ENCODE measurements at places on chromosomes 3 and 15.

- DNase-seq: peak; percentile 44
Observed at GRCh38 chr3:69665026-69665737, 74.1 kb upstream of the MITF start.

- no peak for DNase-seq
Observed at GRCh38 chr15:35852818-35853624, 307.1 kb upstream of the DPH6 start.

GRCh38 chr3:18417904-18418572, 7.1 kb downstream of the SATB1 start:
- DNase-seq: no peak

DNA sequence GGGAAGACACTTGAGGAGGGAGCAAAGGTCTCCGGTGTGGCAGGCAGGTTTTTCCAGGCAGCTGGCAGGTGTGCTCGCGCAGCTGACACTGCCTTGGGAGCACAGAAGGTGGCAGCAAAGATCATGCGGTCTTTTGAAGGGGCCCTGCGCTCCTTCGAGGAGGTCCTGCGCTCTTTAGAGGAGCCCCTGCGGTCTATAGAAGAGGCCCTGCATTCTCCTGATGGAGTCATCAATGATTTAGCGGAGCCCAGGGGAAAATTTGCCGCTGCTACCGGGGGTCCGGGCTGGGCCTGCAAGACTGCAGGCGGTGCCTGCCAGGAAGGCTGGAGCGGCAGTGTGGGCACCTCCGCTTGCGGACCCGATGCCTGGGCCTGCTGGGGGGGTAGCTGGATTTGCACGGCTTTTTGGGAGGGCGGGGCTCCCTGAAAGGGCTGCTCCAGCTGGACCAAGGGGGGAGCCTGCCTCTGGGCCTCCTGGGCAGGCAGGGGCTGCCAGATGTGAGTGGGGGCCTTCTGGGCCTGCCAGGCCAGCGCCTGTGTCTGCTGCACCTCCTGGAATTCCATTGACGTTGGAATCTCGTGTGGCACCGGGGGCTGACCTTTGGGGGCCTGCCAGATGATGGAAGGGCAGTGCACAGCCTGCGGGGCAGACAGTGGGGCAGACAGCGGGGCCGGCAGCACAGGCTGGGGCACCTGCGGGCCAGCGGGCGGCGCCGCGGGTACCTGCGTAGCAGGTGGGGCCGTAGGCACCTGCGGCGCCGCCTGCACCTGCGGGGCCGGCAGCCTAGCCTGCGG, 2.1 kb downstream of the MAGEL2 start:
- DNase-seq: no peak

- DNase-seq: no peak
Observed at GRCh38 chr3:7875925-7876324, 625.7 kb upstream of the LMCD1 start.

GRCh38 chr3:97938444-97938843, 33.8 kb downstream of the RIOX2 start:
- DNase-seq: no peak

DNA sequence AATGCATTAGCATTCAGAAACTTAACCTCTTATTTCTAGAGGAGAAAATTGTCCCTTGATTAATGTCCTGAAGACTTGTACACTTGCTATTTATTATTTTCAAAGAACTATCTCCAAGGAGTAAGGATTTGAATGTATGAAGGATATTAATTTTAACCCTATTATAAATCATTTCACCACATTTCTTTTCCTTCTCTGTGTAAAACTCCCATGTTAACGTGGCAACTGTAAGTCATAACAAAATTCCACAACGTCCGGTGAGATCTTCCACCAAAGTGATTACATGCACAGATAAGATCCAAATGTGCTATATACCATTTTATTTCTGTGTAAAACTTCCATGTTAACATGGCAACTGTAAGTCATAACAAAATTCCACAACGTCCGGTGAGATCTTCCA, 229.1 kb upstream of the ARHGEF26 start:
- DNase-seq: no peak

- DNase-seq: no peak
Observed at GRCh38 chr15:101559952-101560351, 70.4 kb upstream of the PCSK6 start.

GRCh38 chr3:145134738-145135137, 1026.2 kb downstream of the PLOD2 start:
- DNase-seq: no peak

GRCh38 chr3:127172781-127173515, 20.0 kb upstream of the PRR23E start:
- DNase-seq: peak; percentile 96

DNA sequence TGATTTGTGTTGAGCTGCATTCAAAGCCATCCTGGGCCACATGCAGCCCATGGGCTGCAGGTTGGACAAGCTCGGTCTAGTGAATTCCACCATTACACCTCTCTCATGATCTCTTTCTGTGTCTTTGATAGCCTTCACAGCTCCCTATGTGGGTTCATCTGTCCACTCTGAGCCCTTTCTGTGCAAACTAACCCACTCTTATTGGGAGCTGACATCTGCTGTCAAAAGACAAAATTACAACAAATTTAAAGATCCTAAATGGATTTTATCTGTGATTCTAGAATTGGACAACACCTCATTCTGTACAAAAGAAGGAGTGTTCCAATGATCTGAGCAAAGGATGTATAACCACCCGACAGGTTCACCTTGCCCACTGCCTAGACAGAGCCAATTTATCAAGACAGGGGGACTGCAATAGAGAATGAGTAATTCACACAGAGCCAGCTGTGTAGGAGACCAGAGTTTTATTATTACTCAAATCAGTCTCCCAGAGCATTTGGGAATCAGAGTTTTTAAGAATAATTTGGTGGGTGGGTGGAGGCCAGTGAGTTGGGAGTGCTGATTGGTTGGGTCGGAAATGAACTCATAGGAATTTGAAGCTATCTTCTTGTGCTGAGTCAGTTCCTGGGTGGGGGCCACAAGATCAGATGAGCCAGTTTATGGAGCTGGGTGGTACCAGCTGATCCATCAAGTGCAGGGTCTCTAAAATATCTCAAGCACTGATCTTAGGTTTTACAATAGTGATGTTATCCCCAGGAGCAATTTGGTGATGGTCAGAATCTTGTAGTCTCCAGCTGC, 2.6 kb upstream of the XYLB start:
- no peak for DNase-seq

- no peak for DNase-seq
Observed at GRCh38 chr3:120451806-120452205, 1.0 kb upstream of the FSTL1 start.

DNA sequence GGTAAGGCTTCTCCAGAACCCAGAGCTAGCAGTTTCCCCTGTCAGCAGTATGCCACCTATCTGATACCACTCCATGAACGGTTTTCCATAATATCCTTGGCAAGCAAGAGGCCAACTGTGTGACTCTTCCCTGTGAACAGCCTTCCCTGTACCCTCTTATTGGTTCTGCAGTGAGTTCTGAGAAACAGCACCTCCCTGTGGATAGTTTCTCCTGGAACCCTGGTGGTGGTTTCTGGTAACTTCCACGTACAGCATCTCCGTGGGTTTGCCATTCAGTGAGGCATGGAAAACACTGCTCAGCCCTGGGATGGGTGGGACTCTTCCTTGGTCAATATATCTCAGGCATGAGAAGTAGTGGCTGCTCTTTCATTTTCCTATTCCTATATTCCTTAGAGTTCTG, 19.4 kb upstream of the SERPINI2 start:
- DNase-seq: no peak

DNA sequence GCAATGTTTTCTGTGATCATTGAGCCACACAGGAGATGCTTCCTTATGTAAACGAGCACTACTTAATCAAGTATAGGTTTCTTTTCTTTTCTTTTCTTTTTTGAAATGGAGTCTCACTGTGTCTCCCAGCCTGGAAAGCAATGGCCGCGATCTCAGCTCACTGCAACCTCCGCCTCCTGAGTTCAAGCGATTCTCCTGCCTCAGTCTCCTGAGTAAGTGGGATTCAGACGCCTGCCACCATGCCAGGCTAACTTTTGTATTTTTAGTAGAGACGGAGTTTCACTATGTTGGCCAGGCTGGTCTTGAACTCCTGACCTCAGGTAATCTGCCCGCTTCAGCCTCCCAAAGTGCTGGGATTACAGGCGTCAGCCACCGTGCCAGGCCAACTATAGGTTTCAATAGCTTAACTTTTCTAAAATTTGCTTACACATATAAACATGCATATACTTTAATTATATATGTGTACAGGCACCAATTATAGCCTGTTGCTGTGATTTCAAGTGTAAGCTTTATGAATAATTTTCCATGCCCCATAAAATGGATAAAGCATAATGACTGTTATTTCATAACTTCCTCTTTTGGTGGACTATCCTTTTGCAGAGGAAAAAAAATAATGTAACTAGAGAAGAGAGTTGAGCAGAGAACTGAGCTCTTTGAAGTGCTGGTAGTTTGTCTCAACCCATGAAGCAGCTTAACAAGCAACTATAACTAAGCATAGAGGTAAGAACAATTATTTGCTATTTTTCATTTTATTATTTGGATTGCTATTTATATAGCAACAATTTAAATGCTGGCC, 24.8 kb upstream of the MBNL1 start:
- DNase-seq: no peak

DNA sequence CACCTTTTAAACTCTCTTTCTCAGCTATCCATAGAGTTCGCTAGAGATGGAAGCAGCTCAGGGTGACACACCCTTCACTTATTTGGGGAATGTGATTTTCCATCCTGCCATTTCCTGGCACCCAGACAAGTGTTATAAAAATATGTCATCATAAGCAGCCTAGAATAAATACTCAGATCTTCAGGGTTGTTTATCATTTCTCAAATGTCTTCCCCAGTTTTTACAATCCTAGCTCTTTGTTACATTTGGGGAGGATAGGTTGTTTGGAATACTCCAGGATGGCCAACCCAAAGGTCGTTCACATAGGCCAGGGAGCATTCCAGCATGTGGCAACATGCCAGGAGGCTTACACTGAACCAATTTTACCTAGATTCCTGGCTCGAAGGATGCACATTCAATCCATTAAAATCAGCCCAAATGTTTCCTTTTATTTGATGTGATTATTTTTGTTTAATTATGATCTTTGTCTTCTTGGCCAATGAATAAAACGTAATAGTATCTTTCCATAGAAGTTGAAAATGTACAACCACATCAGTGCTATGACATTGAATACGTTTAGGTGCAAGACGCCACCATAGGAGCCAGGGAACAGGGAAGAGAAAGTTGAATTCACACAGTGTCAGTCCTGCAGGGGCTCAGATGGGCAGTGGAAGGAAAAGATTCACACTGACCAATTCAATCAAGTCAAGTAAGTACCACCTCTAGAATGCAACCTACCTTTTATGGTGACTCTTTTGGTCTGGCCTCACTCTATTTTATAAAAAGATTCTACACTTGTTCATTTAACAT, 537.7 kb upstream of the MDFIC2 start:
- DNase-seq: no peak

GRCh38 chr15:99100245-99101173, 4.4 kb upstream of the SYNM start:
- DNase-seq: peak; percentile 84

GRCh38 chr15:79673416-79674123, 223.2 kb downstream of the MTHFS start:
- DNase-seq: no peak

DNA sequence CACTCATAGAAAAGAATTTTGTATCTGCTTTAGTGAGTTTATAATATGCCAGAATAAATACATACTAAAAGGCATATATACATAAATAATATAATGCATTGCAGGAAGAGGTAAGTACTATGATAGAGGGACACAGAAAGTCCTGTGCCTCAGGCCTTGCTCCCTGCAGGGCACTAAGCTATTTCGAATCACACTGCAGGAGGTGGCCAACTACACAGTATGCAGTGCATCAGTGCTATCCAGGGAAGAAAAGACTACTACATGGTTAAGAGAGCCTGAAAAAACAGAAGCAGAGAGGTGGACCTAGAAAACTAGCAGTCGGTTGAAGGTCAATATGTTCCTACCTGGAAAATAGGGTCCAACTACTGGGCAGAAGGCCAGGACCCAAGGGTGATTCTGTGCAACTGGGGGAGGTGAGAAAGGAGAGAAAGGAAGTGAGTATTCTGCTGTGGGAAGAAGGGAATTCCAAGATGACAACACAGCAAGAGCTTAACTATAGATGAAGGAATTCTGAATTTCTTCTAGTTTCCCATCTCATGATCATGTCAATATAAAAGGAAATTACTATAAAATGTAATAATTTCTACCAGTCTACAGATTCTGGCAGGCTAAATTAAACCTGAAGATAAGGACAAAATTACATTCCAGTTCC, 218.0 kb downstream of the ZBTB20 start:
- DNase-seq: no peak

DNA sequence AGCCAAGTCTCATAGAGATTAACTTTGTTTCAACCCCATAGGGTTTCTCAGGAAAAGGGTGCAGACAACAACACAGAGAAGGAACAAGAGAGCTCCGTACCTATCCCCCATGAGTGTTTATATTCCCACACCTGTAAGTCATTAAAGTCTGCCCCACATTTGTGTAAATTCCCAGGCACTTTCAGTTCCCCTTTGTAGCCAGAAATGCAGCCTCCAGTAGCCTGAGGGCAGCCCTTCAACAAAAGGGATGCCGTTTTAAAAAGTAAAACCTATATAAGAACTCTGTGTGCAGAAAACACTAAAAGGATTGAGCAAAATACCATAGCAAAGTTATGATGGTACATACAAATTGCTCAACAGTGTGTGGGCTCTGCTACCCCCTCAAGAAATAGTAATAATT, 59.7 kb upstream of the TMEM108 start:
- no peak for DNase-seq

DNA sequence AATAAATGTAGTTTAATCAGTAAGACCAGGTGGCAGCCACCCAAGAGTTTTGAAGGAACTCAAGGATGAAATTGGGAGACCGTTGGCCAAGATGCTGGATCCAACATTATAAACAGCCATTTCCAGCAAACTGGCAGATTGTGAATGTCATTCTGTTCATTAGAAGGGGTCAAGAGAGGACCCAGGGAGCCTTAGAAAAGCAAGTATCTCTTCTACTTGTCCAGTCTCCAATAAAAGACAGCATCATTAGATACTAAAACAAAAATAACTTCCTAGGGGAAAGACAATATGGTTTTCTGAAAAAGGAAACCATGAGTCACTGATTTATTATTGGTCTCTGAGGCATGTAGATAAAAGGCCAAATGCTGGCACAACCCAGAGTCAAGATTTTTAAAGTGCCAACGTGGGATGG, 67.9 kb downstream of the GADL1 start:
- DNase-seq: no peak

DNA sequence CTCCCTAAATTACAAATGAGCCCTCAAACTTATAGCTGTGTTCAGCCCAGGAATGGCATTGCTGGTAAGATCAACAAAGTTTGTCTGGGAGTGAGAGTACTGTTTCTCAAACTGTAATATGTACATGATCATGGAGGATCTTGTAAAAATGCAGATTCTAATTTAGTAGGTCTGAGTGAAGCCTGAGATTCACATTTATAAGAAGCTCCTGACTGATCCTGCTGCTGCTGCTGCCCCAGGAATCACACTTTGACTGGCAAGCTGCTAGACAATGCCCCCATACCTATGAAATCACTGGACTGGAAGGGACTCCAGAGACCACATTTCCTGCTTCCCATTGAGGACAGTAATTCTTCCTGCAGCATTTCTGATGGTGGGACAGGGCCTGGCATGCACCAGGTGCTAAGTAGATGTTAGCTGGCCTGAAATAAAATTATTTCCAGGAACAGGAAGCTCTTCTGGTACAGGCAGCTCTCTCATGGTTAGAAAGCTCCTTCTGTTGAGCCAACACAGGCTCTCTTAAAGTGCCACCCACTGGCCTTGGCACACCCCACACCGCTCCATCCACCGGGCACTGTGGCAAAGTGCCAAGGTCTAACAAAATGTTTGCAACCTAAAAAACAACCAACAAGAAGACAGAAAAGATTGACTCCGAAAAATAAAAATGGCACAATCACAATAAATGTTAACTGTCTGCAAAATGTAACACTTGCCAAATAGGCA, 36.7 kb upstream of the ZNF710 start:
- no peak for DNase-seq

Measured in NCI-H1105 treated with DMSO at 0.1 percent for 48 hours (cell line).